ENCODE measurements at places on chromosomes 6 and 20.

GRCh38 chr6:32886681-32887383, 32.8 kb downstream of the PSMB9 start:
- DNase-seq: no peak

GRCh38 chr6:167127785-167128531, 5.1 kb downstream of the CCR6 start:
- DNase-seq: no peak

GRCh38 chr6:63516186-63516944, 55.9 kb upstream of the LOC128125822 start:
- DNase-seq: no peak

- no peak for DNase-seq
These were observed 129.0 kb downstream of the JPH2 start for GRCh38 chr20:44057698-44058675.

- no peak for DNase-seq
These were observed 182.2 kb downstream of the SLC16A10 start for GRCh38 chr6:111269401-111269970.

DNA sequence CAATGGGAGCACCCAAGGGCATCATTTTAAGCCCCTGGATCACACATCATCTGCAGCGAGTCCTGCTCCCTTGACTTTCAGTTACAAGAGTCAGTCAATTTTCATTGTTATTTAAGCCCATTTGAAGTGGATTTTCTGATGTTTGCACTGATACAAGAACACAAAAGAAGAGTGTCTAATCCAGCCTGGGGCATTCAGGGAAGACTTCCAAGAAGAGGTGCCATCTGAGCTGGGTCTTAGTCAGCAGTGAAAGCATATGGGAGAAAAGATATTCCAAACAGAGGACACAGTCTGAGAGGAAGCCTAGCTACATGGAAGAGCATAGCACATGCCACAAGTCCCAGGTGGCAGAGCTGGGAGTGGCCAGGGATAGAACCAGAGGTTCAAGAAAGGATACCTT, 10.4 kb upstream of the FOXP4 start:
- no peak for DNase-seq

- no peak for DNase-seq
These were observed 244.6 kb downstream of the ESR1 start for GRCh38 chr6:152052061-152052460.

DNA sequence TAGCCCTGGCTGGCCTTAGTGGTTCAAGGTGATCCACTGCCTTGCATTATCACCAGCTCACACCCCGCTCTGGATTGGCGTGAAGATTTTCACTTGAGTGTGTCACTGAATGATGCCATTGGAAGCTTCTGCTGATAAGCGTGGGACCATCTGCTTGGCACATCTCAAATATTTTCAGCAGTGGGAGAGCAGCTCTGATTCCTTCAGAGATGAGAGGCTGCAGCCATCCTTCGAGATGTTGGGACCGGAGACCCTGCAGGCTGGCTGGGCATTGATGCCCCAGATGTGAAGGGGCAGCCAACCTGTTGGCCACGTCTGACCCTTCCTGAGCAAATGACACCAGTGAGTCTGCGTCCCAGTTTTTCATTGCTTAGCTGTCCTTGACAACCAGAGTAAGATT, at the start of gene MAS1:
Gene MAS1 (plus strand): TSS at position 197 of the 400 bp plus-strand sequence. CDS start 15,968 bp downstream, outside the sequence.
- no peak for DNase-seq

DNA sequence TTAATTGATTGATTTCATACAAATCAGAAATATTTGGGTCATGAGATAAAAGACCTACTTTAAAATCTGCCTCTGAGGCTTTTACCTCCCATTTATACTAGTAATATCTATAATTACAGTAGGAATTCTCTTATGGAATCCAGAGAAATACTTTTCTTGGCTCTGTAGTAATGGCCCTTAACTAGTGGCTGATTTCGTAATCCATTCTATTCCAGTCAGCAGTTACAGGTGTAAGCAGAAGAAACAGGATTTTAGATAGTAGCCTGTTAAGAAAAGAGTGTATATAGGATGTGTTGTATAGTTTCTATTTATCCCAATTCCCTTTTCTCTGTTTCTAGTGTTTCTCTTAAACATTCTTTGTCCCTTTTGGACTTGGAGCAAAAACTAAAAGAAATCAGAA, 21.2 kb downstream of the PEX3 start:
- no peak for DNase-seq

GRCh38 chr6:30767158-30767943, 23.0 kb upstream of the IER3 start:
- DNase-seq: no peak

DNA sequence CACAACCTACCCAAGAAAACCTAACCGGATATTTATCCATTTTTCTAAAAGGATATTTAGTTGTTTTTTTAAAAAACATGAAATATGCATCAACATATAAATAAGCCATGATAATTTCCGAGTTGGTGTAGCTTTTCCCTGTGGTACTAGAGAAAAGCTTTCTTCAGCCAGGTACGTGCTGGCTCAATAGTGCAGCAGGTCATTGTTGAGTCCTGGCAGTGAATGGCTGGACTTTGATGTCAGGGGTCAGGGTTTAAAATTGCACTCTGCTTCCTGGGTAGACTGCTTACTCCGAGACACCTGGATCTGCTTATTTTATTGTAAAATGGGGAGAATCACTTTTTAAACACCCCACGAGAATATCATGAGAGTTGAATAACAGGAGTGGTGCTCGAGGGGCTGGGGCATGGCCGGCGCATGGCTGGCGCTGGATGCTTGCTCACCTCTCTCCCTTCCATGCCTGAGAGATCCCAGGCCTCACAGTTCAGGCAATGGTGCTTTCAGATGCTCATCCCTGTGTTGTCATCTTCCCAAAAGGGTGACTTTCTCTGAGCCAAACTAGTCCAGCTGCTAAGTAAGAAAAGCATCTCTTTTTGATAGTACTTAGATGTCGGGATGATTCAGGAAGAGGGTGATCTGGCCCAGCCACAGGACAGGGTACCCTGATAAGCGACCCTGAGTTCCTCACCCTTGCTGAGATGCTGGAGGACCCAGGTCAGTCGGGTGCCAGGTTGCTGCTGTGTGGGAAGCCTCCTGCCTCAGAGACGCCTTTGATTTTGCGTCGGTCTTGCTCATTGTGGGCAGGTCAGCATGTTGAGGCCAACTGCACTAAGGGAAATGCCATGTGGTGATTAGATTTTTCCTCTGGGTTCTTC, 269.1 kb upstream of the FOXQ1 start:
- DNase-seq: no peak

GRCh38 chr6:88922775-88923548, 40.5 kb downstream of the RNGTT start:
- no peak for DNase-seq

DNA sequence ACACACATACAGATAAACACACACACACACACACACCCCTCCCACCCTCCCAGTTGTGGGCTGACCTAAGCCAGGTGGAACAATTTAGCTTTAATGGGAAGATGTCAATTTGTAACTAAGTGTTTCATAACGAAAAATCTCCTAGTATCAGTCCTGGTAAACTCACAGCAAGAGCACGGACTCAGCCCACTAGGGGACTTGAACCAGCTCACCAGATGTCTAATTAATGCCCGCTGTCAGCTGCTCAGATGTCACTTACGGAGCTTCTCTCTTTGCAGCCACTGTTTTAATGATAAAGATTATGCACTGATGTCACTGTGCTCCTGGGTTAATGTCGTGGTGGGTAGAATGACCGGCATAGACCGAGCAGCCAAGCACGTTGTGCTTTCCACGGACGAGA, 116.6 kb upstream of the INSM1 start:
- DNase-seq: no peak

- no peak for DNase-seq
These were observed 741.3 kb downstream of the DOK5 start for GRCh38 chr20:55216525-55217242.

DNA sequence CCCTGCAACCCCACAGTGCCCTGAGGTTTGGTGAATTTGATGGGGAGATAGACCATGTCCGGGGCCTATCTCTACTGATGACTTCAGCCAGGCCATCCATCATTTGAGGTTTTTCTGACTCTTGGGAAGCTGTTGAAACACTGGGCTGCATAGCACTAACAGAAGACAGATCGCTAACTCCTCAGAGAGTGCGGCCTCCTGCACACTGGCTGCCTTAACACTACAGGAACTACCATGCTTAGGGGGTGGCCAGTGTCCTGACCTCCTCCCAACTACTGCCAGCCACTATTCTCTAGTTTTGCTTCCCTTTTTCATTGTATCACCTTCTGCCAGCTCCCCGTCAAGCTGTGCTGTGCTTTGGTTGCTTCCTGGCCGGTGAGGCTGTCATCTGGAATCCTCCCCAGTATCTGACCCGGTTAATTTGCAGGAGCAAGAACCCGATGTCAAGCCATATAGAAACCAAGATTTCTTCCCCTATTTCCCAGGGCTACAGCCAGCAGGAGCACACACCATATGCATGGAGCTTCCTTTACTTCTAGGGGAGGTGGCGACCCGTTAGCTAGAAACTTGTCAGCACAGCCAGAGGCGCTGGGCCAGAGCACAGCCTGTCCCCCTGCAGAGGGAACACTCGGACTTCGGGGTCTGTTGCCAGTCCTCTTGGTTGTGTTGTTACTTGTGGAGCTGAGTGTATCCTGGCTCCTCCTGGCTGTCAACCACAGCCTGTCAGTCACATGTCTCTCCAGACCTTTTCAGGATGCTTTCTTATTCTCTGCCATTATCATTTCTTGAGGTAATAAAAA, 57.3 kb upstream of the TRAF3IP2 start:
- no peak for DNase-seq

GRCh38 chr20:3158968-3159431, 665 bp downstream of the FASTKD5 start:
- DNase-seq: no peak

DNA sequence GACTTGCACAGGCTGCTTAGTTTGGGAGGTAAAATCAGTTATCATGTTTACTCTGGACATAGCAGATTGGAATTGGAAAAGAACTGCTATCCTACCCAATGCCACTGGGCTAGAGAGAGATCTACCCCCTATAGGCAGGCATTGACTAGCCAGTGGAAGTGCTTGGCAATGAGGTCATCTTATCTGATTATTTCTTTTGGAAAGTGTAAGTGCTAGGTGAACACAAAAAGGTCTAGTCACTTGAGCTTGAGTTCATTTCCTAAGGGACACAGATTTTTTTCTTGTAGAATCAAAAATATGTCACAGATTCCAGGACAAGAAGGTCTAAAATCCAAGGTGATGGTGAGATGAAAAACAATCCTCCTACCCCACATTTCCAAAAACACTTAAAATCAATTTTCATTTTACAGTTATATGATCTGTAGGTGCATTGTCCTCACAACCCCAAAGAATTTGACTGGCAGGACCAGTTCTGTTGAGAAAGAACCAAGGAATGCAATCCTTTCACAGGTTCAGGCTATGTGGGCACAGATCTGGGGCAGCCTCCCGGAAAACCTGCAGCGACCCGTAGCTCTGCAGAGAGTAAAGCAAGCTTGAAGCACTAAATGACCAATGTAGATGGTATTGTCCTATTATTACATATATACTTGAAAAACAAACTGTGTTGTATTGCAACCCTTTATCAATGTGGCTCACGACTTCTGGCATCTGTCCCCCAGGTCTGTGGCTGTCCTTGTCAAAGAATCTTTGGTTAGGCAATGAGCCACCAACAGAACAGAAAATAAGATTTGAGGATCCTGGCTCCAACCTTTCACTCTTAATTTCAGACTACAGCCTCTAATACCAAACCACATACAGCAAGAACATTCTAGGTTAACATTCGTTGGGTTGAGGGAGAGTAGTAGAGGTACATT, 67.3 kb upstream of the ADTRP start:
- DNase-seq: no peak

DNA sequence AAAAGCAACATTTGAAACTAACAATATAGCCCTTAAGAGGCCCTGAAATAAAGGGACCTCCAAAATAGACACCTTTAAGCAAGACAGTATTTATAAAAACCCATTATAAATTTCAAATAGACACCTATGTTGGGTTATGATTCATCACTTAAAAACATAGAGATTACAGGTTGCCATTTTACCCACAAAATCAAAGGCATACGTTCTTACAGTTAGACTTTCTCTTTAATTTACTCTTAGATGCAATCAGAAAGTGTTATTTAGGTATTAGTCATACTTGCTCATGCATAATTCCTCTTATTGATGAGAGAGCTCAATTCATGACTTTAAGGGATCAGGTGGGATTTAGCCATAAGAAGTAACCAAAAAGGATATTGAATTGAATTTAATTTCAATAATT, 51.5 kb upstream of the TMEM200A start:
- no peak for DNase-seq

All from T follicular helper cell (primary cell).